PC-3 (cell line): ENCODE measurements at places on chromosomes 4 and X. TPM values are rescaled to one million over a fixed set of nuclear protein-coding genes. Genes with fewer than 3 reads are reported as not detected.
A peak's percentile ranks its signal among the peaks of the same experiment; 100 is the strongest.

DNA sequence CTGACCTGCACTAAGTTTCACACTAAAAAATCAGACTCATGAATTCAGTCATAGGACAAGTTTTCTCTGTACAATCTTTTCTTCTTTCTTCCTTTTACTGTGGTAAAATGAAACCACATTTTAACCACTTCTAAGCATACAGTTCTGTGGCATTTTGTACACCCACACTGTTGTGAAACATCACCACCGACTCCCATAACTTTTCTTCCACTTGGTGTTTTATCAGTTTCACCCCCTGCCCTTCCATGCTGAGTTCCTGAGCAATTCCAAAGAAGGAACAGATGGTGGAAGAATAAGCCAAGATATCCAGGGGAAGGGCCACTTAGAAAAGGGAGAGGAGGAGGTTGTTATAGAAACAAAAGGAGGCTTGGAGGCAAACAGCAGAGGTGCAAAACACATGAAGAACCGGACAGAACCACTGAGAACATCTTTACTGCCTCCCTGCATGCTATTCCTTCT, 22.6 kb downstream of the SLC25A4 start:
- H3K4me3 ChIP-seq, result no peak overlapping the region
- H3K27ac ChIP-seq, result no peak overlapping the region
- no peaks in the 10 kb centered on the region for H3K27me3 ChIP-seq

GRCh38 chrX:344371-344901, 25.8 kb upstream of the GTPBP6 start:
- no peaks in the 10 kb centered on the region for H3K27me3 ChIP-seq
- no peaks in the 10 kb centered on the region for H3K4me1 ChIP-seq
- no peak overlapping the region for H3K4me3 ChIP-seq
- H3K27ac ChIP-seq, result no peak overlapping the region

DNA sequence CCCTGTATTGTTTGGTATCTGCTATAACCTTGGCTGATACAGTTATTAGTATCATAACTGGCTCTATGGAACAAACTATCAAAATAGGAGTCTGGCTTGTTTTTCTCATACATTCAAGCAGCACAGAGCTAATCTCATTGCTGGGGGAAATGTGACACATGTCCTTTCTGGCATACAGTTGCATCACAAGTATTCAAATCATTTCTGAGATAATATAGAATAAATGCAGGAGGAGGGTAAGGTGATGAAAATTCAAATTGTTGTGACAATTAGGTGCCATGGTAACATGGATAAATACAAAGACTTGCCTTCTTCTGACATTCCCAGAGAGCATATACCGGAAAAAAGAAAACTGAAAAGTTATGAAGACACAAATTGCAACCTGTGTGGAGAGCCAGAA, 2706.8 kb downstream of the ARAP2 start:
- H3K4me3 ChIP-seq, result no peak overlapping the region
- H3K4me1 ChIP-seq, result no peaks in the 10 kb centered on the region
- H3K27me3 ChIP-seq, result no peaks in the 10 kb centered on the region
- no peaks in the 10 kb centered on the region for H3K36me3 ChIP-seq
- DNase-seq, result no peak
- H3K27ac ChIP-seq, result no peak overlapping the region

- peak; percentile 26 for DNase-seq
- H3K4me1 ChIP-seq, result no peaks in the 10 kb centered on the region
- no peaks in the 10 kb centered on the region for H3K27me3 ChIP-seq
- no peak overlapping the region for H3K4me3 ChIP-seq
- H3K27ac ChIP-seq, result no peak overlapping the region
- H3K36me3 ChIP-seq, result no peaks in the 10 kb centered on the region
These were observed 147.2 kb upstream of the BANK1 start for GRCh38 chr4:101643186-101643837.

DNA sequence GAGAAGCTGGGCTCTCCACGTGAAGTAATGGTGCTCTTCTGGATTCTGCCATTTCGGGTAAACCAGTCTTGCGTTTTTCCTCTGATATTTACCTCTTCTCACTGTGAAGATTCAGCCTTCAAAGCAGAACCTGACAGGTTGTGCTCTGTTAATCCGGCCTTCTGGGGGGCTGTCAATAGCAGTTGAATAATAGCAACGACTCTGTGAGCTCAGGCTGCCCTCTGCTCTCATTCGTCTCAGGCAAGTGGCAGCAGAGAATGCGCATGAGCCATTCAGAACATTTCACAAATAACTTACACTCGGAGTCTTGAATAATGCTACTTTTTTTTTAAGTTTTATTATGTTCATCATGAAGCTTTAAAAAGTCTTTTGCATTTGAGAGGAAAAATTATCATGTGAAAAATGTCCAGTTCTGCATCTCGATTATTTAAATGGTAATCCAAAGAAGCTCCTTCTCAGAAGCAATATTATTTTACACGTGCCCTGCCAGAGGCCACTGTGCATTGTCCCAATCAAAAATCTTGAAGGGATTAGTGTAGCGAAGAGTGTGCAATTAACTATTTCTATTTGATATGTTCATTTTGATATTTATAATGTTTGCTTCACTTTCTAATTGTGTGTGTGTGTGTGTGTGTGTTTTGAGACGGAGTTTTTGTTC, 354.2 kb upstream of the FAT1 start:
- no peak overlapping the region for H3K4me3 ChIP-seq
- no peaks in the 10 kb centered on the region for H3K27me3 ChIP-seq
- no peaks in the 10 kb centered on the region for H3K36me3 ChIP-seq
- no peaks in the 10 kb centered on the region for H3K4me1 ChIP-seq
- no peak for DNase-seq

- DNase-seq, result no peak
- no peak overlapping the region for H3K4me3 ChIP-seq
- no peaks in the 10 kb centered on the region for H3K36me3 ChIP-seq
- peaks cover 8% of the 10 kb centered on the region for H3K4me1 ChIP-seq
These were observed 39.3 kb downstream of the CYTL1 start for GRCh38 chr4:4979971-4980370.

DNA sequence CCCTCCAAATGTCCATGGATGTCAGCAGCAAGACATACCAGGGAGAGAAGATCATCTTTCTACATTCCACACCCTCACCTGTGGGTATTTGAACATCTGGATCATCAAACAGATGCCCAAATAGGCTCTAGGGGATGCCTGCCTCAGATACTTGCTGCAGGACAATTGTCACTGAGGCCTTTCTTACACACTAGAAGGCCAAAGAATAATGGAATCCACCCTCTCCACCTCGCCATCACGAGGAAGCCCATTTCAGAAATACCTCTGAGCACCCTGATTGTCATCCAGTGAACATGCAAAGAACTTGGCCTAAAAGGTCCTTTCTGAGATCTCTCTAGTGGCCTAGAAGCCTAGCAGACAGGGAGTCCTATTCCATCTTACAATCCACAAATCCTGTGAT, 6.9 kb upstream of the KIAA1210 start:
- no peaks in the 10 kb centered on the region for H3K36me3 ChIP-seq
- DNase-seq, result no peak
- H3K4me3 ChIP-seq, result no peak overlapping the region
- H3K27me3 ChIP-seq, result no peaks in the 10 kb centered on the region

DNA sequence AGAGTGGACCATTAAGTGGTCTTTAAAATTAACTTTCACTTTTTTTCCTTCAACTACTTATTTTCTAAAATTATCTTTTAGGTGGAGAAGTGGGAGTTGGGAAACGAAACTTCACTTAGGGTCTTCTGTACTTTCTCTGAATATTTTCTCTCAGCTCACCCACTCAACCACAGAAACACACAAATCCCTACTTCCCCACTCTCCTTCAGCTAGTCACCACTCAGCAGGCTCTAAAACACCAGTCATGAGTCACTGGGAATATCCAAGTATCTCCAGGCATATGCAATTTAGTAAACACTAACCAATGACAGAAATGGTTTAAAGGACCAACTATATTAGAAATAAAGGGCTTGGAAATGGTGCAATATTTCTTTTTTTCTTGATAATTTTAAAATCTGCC, 153.0 kb upstream of the RPS6KA6 start:
- no peaks in the 10 kb centered on the region for H3K4me1 ChIP-seq
- no peak overlapping the region for H3K27ac ChIP-seq

- H3K36me3 ChIP-seq, result no peaks in the 10 kb centered on the region
- H3K27ac ChIP-seq, result no peak overlapping the region
- H3K4me3 ChIP-seq, result no peak overlapping the region
These were observed 19.3 kb upstream of the CPE start for GRCh38 chr4:165359506-165359905.

- H3K27me3 ChIP-seq, result 0 out of 2 replicates have a peak, but pooled peaks cover 6% of the 10 kb centered on the region
- H3K4me3 ChIP-seq, result no peak overlapping the region
- H3K4me1 ChIP-seq, result no peaks in the 10 kb centered on the region
- no peak for DNase-seq
- no peak overlapping the region for H3K27ac ChIP-seq
These were observed 72.5 kb downstream of the QRFPR start for GRCh38 chr4:121308328-121308663.

DNA sequence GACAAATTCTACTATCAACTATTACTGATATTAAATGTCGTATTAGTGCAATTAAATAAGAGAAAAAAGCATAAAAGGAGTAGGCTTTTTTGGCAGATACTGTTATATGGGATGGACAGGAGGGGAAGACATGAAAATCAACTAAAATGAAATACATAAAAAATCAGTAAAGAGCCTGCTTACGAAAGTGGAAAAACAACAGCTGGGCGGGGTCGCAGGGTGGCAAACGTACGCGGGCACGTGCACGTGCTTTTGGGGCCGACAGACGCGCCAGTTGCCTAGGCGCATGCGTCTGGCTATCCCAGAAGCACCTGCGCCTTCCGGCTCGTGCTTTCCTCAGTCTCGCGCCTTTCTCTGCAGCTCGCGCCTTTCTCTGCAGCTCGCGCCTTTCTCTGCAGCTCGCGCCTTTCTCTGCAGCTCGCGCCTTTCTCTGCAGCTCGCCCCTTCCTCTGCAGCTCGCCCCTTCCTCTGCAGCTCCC, at the start of gene YY2:
YY2 (plus strand) TSS at position 51 of the 479 bp plus-strand sequence. CDS start 498 bp downstream, outside the sequence.
- H3K27me3 ChIP-seq, result no peaks in the 10 kb centered on the region
- no peak for DNase-seq

- H3K4me1 ChIP-seq, result no peaks in the 10 kb centered on the region
- no peak for DNase-seq
- H3K4me3 ChIP-seq, result no peak overlapping the region
These were observed 267.3 kb downstream of the DCTD start for GRCh38 chr4:182649698-182650477.

GRCh38 chr4:36852856-36853255, 391.7 kb upstream of the NWD2 start:
- H3K27me3 ChIP-seq, result no peaks in the 10 kb centered on the region
- no peak overlapping the region for H3K27ac ChIP-seq
- H3K36me3 ChIP-seq, result no peaks in the 10 kb centered on the region
- no peak overlapping the region for H3K4me3 ChIP-seq
- no peaks in the 10 kb centered on the region for H3K4me1 ChIP-seq
- no peak for DNase-seq

GRCh38 chr4:106695501-106696262, 327.1 kb upstream of the GIMD1 start:
- DNase-seq, result no peak
- H3K27me3 ChIP-seq, result no peaks in the 10 kb centered on the region
- H3K27ac ChIP-seq, result no peak overlapping the region
- H3K4me3 ChIP-seq, result no peak overlapping the region

GRCh38 chr4:160877087-160877790, 1286.6 kb downstream of the FSTL5 start:
- H3K36me3 ChIP-seq, result no peaks in the 10 kb centered on the region
- H3K4me3 ChIP-seq, result no peak overlapping the region
- H3K27ac ChIP-seq, result no peak overlapping the region
- DNase-seq, result peak; percentile 7
- H3K4me1 ChIP-seq, result no peaks in the 10 kb centered on the region

GRCh38 chr4:139619644-139620043, 46.0 kb upstream of the MGST2 start:
- H3K27ac ChIP-seq, result no peak overlapping the region
- no peaks in the 10 kb centered on the region for H3K27me3 ChIP-seq
- no peaks in the 10 kb centered on the region for H3K4me1 ChIP-seq

- no peaks in the 10 kb centered on the region for H3K36me3 ChIP-seq
- H3K27ac ChIP-seq, result no peak overlapping the region
- no peak for DNase-seq
- H3K27me3 ChIP-seq, result no peaks in the 10 kb centered on the region
- no peaks in the 10 kb centered on the region for H3K4me1 ChIP-seq
- H3K4me3 ChIP-seq, result no peak overlapping the region
These were observed 49.8 kb upstream of the NDP start for GRCh38 chrX:44022964-44023363.

GRCh38 chrX:40173143-40174000, 75.6 kb upstream of the BCOR start:
- H3K4me1 ChIP-seq, result peaks cover 57% of the 10 kb centered on the region
- peak overlapping the region; percentile 69; the same call in 1 of the 2 replicates for H3K4me3 ChIP-seq
- H3K27ac ChIP-seq, result peak overlapping the region; percentile 55
- DNase-seq, result no peak
- H3K36me3 ChIP-seq, result no peaks in the 10 kb centered on the region

GRCh38 chrX:136572030-136572429, 40.0 kb downstream of the VGLL1 start:
- no peak overlapping the region for H3K4me3 ChIP-seq
- H3K27me3 ChIP-seq, result no peaks in the 10 kb centered on the region
- H3K36me3 ChIP-seq, result no peaks in the 10 kb centered on the region
- no peak overlapping the region for H3K27ac ChIP-seq
- peak; percentile 43 for DNase-seq

Gene HEPH
- not detected in 2 replicates for total RNA-seq

Gene KLF8
- 0.04 TPM in 1 of 2 replicates, not detected in the other for total RNA-seq

Gene LRAT
- 0.55 and 0.92 TPM in 2 replicates for total RNA-seq

Gene CXorf58
- not detected in 2 replicates for total RNA-seq

Gene SPANXN4
- not detected in 2 replicates for total RNA-seq

Gene PTTG2
- not detected in 2 replicates for total RNA-seq
